Mesothelial cell of epicardium (in vitro differentiated cells): ENCODE measurements at places on chromosomes 12 and 14.

GRCh38 chr12:130444986-130445385 is 107.3 kb downstream of the PIWIL1 start:
- no peak for DNase-seq

DNA sequence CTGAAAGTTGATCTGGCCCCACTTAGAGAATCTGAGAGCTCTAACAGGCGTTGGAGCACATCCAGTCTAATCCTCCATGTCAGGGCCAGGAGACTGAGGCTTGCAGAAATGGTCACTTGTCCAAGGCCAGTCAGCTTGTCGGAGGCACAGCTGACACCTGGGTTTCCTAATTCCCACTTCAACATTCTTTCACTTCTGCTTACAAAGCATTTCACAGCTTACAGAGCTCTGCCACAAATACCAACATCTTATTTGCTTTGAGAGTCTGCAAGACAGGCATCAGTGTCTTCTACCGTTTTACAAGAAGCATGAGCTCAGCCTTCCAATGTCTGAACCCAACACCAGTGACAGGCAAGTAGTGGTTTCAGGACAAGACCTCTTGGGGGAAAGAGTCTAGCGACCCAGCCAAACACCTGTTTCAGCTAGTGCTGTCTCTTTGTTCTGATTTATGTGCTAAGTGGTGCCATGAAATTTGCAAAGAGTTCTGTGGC is 31.8 kb downstream of the ISCA2 start:
- no peak for DNase-seq

GRCh38 chr12:53747095-53747494 is 4.7 kb downstream of the CISTR start:
- DNase-seq: no peak

- no peak for DNase-seq
Measured at GRCh38 chr12:80862531-80862930, 75.2 kb downstream of the LIN7A start.

- no peak for DNase-seq
Measured at GRCh38 chr12:43277651-43278540, 274.1 kb downstream of the ADAMTS20 start.

DNA sequence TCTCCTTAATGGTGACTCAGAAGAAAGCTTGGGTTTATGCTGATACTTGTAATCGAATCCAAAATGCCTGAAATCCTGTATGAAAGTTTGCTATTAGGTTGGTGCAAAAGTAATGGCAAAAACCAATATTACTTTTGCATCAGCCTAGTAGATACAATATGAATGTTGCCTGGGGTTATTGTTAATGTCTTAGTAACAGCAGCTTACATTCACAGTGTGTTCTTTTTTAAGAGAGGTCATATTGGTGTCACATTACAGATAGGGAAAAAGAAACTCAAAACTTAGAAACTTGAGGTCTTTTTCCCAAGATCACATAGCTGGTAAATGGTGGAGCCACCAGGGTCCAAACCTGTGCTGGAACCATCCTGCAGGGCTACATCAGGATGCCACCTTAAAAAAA is 25.2 kb downstream of the SRGAP1 start:
- DNase-seq: no peak

- DNase-seq: no peak
Measured at GRCh38 chr12:88448337-88448915, 131.8 kb downstream of the KITLG start.
